Central memory CD8-positive, alpha-beta T cell (primary cell): ENCODE measurements at places on chromosomes 6 and 20.

GRCh38 chr6:158560836-158561320, 987 bp downstream of the TMEM181 start:
- DNase-seq = no peak

- DNase-seq = no peak
Measured at GRCh38 chr20:62507323-62507722, 31.5 kb upstream of the GATA5 start.

GRCh38 chr6:29964518-29964886, 22.2 kb downstream of the HLA-A start:
- DNase-seq = no peak

- DNase-seq = no peak
Measured at GRCh38 chr6:17450832-17451231, 57.4 kb downstream of the CAP2 start.

DNA sequence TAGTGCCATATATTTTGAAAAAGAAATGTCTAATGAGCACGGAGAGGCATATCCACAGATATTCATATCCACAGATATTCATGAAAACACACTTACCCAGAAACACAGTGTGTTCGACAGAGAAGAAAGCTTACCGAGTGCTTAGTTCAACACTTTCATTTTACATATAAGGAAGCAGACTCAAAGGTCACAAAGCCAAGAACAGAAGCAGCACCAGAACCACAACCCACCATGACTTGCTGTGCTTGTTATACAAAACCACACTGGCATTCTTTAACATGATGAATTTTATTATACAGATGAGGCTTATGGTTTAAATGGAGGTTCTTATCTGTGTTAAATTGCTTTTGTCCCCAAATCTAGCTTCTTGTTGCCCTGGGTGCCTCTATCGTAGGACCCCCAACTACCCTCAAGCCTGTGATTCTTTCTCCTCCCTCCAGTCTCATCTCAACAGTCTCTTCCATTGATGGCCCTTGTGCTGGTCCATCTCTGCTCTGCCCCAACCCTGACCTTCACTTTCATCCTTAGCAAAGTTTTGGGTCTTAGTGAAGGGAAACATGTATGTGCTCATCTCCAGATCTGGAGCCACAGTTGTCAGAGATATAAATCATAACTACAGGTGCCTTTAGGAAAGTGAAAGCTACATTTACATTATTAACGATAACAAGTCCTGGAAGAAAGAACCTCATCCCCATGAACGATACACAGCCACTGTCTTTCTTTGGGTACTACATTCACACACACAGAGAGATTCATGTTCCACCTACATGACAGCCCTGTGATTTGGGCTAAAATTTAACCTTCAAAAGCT, 40.0 kb downstream of the SF3B5 start:
- DNase-seq = peak; percentile 49

DNA sequence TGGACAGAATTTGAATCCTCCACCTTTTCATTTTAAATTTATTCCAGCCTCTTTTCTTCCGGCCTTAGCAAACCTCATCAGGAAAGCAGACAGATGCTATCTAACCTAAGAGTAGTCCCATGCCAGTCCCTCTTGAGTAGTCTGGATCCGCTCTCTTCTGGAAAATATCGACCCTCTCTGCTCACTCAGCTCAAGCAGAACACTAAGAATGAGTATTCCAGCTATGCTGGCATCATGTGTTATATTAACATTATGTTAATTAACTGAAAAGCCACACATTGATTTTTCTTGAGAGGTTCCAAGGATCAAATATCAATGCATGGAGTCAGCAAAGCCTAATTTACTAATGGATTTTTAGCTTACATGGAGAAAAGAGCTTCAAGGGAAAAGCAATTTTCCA, 161.4 kb downstream of the ID4 start:
- DNase-seq = no peak

- DNase-seq = no peak
Measured at GRCh38 chr20:5469111-5469510, 152.4 kb upstream of the PROKR2 start.

- no peak for DNase-seq
Measured at GRCh38 chr20:58718729-58719128, 26.1 kb downstream of the NPEPL1 start.

- DNase-seq = no peak
Measured at GRCh38 chr6:39037082-39037508, 11.5 kb upstream of the GLP1R start.

DNA sequence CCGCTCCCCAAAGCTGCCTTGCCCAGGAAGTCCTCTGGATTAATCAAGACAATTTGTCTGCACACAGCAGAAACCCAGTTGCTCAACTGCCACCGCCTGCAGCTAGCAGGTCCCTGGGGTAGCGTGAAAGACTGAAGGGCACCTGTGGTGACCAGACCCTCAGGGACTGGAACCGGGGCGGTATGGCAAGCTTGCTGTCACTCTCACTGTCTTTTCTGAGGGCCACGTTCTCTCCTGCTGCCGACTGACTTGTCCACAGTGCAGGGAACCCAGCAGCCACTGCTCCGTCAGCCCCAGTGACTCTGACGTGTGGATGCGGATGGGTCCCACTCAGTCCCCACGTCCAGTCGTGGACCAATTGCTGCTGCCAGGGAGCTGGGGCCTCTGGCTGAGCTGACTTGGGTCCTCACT, 72.8 kb upstream of the PMEPA1 start:
- no peak for DNase-seq

GRCh38 chr6:117521791-117522502, 39.5 kb downstream of the DCBLD1 start:
- no peak for DNase-seq

- no peak for DNase-seq
Measured at GRCh38 chr6:93964926-93965325, 545.6 kb upstream of the EPHA7 start.

- DNase-seq = no peak
Measured at GRCh38 chr20:49297605-49298530, 20.0 kb upstream of the ZNFX1 start.

DNA sequence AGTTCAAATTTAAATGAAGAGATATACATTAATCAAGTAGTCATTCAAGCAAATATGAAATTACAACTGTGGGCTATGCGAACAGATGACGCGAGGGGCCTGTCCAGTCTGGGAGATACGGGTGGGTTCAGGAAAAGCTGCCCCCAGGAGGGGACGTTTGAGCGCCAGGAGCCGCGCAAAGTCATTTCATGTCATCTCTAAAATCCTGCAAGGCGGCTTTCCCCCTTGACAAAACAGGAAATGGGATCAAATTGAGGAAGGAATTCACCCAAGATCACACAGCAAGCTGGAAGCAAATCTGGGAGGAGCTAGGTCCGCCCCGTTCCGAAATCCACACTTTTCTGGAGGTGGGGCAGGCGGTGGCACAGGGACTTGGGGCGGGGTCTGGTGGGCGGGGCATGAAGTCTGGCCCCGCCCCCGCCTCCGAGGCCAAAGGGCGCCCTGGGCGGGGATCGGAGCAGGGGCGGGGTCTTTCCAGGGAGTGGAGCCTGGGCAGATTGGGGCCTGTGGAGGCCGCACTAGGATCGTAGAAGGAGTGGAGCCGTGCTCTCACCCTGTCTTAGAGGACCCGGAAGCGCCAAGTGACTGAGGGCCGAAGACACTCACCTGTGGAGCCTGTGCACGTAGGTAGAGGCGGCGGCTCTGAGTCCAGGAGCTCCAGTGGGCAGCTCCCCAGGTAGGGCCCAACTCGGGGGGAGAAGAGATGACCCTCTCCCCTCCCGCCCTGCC, at the start of gene LPIN3:
Gene LPIN3 (plus strand): TSS at position 495 of the 729 bp plus-strand sequence. CDS start 4,983 bp downstream, outside the sequence.
- no peak for DNase-seq

GRCh38 chr20:19025430-19026120, 186.9 kb upstream of the SLC24A3 start:
- DNase-seq = no peak

DNA sequence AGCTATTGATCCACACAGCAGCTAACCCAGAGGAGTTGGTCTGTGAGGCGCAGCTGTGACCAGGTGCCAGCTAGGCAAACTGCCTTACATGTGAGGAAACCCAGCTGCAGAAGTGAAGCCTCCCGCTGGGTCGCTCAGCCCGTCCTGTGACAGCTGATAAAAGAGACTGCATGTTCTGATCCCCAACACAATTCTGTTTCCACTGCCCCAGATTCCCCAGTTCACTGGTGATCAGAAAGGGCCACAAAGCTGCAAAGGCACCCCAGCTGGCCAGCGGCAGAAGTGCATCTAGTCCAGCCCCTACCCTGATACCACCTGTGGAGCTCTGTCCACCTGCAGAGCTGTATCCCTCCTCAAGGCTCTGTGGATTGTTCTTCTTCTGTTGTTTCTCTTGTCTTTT, 64.5 kb downstream of the CTNNBL1 start:
- DNase-seq = no peak

GRCh38 chr20:33999025-33999649, 5.4 kb downstream of the RALY start:
- no peak for DNase-seq

GRCh38 chr6:135537741-135538301, 40.3 kb upstream of the AHI1 start:
- DNase-seq = peak; percentile 16

DNA sequence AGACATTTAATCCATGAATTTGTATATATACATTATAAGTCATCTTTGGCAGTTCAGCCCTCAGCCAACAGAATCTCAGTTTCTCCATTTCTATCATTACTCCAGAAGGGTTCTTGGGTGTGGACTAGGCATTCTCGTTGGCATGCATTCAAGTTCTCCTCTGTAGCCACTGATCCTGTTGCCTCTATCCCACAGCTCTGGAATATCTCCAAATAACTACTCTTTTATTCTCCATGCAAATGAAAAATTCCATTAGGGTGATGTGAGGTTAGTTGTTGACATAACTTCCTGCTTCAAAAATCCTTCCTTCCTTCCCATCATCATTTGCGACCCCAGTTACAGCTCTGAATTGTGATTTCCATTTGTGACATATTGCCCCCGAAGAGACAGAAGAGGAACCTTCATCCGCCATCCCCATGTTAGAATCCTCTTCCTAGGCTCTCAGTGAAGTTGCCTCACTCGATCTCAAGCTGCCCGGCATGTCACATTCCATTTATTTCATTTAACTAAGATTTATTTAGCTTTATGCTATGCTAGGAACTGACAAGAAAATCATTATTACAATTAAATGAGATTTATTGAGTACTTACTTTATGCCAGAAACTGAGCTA, 93.7 kb upstream of the EDN1 start:
- DNase-seq = no peak

DNA sequence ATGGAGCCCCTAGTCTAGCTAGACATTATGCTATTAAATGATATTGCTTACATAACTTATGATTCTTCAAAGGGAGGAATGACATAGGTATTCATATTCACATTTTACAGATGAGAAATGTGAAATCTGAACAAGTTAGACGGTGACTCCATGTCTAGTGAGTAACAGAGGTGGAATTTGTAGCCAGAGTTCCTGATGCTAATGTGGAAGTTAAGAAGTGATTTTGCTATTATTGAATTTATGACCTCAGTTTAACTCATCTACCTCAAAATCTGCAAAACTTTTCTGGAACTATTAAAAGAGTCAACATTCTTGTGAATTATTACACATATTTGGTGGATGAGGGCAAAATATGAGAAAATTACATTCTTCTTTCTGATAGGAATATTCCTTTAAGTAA, 347.6 kb upstream of the MMS22L start:
- no peak for DNase-seq

DNA sequence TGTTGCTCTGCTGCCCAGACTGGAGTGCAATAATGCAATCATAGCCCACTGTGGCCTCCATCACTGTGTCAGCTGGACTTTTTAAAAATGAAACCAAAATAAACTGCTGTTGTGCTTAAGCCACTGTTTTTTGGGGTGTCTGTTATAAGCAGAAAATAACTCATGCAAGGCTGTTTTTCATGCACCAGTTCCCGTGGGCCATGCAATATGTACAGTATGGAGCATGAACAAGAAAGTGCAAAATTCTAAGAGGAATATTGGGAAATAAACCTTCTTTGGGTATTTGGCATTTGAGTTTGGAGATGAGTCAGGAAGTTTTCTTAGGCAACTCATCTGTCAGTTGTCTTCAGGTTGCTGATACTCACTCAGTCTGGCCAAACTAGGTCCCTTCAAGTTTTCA, 14.9 kb upstream of the ZFAND3 start:
- no peak for DNase-seq

DNA sequence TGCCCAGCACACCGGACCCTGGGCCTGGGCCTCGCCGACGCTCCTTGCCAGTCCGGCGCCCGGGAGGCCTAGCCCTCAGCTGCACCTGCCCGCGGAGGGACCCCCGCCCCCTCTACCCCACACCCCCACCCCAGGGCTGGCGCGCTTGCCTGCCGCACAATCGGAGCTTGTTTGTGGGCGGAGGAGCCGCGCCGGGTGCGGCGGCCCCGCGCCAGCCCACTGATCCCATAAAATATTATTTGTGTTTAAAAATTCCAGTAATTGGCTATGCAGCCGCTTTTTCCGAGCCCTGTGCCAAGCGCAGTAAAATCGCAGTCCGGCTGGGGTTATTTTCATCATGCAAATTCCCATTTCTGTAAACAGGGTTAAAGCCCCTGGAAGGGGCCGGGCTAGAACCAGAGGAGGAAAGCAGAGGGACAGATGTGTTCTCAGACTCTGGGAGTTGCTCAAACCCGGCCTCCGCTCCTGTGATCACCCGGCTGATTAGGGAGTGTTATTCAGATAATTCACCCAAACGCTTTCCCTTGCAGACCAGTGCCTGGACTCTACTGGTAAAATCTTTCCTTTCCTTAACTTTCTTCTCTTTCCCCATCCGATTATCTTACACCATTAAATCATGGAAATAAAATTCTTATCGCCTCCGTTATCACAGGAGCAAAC, 93.1 kb downstream of the NCR2 start:
- DNase-seq = no peak

GRCh38 chr6:43493833-43494232, 16.3 kb downstream of the LRRC73 start:
- no peak for DNase-seq

- DNase-seq = no peak
Measured at GRCh38 chr6:74117113-74117512, 421.1 kb downstream of the CD109 start.

DNA sequence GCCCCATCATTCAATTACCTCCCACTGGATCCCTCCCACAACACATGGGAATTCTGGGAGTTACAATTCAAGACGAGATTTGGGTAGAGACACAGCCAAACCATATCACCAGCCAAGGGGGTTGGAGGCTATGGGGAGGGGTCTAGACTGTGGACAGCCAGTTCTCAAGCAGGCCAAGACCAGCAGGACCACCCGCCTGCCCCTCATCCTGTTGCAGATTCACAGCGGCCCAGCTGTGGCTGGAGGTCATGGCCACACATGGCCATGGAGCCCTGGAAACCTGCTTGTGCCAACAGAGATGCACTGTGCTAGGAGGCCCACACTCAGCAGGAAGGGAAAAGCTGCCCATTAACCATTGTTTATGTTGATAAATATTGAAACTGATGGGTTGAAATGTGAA, 240.5 kb downstream of the TTLL2 start:
- no peak for DNase-seq

- DNase-seq = no peak
Measured at GRCh38 chr20:44181611-44182010, 5.4 kb downstream of the JPH2 start.

GRCh38 chr20:59217794-59218280, 54.2 kb downstream of the ZNF831 start:
- DNase-seq = no peak

- no peak for DNase-seq
Measured at GRCh38 chr6:163001330-163001729, 273.6 kb downstream of the PACRG start.

- DNase-seq = no peak
Measured at GRCh38 chr20:19000078-19000477, 186.5 kb downstream of the SCP2D1 start.

GRCh38 chr20:20736303-20736702, 23.9 kb upstream of the RALGAPA2 start:
- no peak for DNase-seq

- no peak for DNase-seq
Measured at GRCh38 chr6:121901432-121901831, 466.0 kb downstream of the GJA1 start.

GRCh38 chr6:169890901-169891300, 139.5 kb downstream of the ERMARD start:
- no peak for DNase-seq
